HFFc6 (cell line): ENCODE measurements at places on chromosomes 5 and 9.

DNA sequence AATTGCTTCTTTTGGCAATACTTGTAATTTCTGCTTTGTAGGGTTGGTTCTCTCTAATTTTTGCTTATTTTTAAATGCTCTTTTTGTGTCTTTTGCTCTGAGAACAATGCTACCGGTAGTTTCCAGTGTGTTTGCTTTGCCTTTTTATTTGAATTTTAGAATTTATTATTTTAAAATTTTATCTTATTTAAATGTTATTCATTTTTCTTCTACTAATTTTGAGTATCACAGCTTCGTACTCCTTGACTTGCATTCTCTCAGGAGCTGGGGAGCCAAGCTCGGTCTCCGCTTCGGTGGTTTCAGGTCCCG lies 45.9 kb downstream of the ANXA2R start:
- DNase-seq: no peak

DNA sequence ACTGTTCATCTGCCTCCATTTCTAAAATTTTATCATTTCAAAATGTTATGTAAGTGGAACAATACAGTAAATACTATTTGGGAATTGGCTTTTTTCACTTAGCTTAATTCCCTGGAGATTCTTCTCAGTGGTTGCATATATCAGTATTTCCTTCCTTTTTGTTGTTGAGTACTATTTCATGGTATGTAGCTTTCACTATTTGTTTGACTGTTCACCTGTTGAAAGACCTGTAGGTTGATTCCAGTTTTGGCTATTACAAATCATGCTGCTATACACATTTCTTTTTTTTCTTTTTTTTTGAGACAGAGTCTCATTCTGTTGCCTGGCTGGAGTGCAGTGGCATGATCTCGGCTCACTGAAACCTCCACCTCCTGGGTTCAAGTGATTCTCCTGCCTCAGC lies 33.0 kb upstream of the PWWP2A start:
- no peak for DNase-seq

- no peak for DNase-seq
Measured at GRCh38 chr5:1553539-1554409, 30.0 kb upstream of the LPCAT1 start.

- DNase-seq: no peak
Measured at GRCh38 chr5:132953710-132954109, 9.7 kb downstream of the AFF4 start.

DNA sequence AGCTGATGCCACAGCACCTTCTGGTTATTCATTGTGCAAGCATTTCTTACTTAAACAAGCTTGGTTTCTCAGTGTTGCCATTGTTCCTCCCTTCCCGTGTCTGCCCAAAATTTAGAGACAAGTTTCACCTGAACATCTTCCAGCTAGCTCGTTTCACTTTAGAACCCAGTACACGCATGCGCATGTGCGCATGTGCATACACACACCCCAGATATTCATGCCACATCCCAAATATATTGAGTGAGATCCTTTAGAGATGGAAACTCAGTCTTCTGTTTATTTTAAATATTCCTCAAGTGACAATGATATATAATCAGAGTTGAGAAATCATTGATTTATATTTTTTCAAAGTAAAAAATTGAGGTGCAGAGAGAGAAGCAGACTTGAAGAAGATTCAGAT lies 147.6 kb downstream of the PLK2 start:
- DNase-seq: no peak

GRCh38 chr9:92058723-92059444 lies 56.3 kb downstream of the SPTLC1 start:
- no peak for DNase-seq

DNA sequence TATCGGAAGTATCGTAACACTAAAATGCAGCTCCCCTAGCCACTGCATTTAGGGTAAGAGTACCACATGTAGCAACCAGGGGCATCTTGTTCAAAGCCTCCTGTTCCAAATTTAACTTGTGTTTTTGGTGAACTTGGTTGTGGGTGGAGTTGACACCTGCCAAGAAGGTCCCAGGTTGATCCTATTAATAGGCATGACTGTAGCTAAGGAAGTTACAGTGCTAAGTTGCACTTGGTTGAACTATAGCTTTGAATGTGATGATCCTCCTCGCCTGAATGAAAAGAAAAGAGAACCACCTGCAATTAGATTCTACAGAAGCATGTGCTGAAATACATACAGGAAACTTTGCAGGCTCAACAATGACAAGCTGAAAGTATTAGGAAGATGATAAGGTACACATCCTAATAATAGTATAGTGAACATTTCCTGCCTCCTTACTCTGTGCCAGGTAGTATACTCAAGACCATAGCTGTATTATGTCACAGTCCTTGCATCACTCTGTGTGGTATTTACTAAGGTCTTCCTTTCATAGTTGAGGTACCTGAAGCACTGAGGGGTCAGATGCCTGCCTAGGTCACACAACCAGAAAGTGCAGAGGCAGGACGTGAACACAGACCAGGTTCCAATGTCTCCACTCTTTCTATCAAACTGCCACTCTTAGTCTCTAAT lies 64.5 kb upstream of the PIP5K1B start:
- no peak for DNase-seq

DNA sequence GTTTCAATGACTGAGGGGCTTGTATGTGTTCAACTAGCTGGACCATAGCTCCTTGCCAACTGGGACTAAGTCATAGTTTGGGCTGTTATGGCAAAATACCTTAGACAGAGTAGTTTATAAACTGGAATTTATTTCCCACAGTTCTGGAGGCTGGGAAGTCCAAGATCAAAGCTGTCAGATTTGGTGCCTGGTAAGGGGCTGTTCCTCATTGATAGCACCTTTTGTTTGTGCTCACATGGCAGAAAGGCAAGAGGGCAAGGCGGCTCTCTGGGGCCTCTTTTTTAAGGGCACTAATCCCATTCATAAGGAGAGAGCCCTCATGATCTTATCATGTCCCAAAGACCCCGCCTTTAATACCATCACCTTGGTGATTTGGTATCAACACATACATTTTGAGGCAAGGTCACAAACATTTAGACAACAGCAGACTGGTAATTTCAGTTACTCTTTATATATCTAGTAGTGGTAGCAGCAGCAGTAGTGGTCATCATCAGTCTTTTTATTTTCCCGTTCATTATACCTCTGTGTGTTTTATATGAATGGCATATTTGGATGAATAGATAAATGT lies 477.0 kb downstream of the CCDC171 start:
- no peak for DNase-seq

DNA sequence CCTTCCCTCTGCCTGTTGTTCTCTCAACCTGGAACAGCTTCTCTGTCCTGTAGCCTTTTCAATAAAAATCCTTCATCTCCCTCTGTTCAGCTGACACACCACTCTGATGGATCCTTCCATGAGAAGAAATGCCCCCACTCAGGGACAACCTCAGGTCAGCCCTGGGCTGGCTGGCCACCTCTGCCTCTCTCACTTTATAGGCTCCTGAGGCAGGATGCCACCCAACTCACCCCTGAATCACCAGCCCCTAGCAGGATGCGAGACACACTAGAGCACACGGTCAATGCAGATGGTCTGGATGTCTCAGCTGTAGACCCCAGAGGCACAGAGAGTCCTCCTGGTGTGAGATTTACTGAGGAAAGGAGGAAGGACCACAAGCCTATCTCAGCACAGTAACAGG lies 93.8 kb downstream of the GABBR2 start:
- no peak for DNase-seq

- peak; percentile 39 for DNase-seq
Measured at GRCh38 chr9:81529556-81530193, 159.7 kb downstream of the TLE1 start.

GRCh38 chr9:131273146-131273855 lies 3.0 kb downstream of the FAM78A start:
- no peak for DNase-seq

- DNase-seq: no peak
Measured at GRCh38 chr5:88474574-88474973, 205.9 kb upstream of the TMEM161B start.

GRCh38 chr9:91578911-91579310 lies 155.3 kb upstream of the NFIL3 start:
- DNase-seq: no peak

GRCh38 chr9:93288891-93289883 lies 105.2 kb downstream of the WNK2 start:
- DNase-seq: no peak

DNA sequence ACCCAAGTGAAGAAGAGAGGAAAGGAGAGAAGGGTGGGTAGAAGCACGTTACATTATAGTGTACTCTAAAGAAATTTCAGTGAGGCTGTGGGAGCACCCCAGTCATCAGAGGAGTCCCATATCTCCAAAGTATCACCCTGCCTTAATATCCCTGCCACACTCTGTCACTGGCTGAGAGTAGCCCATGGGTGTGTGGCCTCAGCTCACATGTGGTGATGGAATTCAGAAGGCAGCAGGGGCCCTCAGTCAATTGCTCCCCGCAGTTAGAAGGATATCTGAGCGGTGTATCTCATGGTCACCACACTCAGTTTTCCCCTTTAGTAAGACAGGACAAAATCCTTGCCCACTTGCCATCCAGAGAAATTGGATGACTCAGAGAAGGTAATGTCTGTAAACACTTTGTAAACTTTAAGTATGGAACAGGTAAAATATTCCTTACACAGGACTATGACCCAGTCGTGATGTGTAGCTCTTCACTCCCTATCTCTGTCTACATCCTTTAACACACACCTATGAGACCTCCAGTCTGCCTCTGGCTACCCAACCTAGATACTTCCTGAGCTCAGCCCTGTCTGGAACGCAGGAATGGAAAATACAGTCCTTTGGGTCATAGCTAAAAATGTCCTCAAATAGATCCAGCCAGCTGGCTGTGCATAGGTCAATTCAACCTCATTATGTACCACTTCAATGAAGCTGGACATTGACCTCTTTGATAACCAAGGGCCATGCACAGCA lies 24.3 kb upstream of the PLIN2 start:
- DNase-seq: no peak

DNA sequence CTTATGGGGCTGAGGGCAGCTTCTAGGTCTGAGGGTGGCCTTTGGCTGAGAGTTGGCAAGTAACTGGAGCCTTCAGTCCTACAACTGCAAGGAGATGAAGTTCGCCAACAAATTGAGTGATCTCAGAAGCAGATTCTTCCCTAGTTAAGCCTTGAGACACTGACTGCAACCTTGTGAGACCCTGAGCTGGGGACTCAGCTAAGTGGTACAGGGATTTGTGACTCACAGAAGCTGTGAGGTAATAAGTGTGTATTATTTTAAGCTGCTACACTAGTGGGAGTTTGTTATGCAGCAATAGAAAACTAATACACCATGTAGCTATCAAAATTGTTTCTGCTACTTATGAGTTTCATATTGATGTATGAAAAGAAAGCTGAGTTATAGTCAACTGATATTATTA lies 279.2 kb downstream of the PIK3R1 start:
- no peak for DNase-seq

DNA sequence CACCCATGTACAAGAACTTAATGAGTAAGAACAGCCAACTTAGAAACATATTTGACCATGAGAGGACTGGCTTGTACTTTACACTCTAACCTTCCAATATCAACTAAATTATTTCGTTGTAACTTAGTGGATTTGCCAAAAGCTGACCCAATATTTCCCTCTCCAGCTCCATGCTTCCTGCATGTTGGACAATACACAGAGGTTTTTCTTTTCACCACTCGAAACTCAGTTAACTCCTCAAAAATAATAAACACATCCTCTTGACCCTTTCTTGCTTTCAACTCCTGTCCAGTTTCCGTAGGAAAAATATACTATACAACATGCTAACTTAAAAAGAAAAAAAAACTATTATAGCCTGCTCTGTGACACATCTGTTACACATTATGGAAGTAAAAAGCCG lies 188.9 kb downstream of the MPDZ start:
- no peak for DNase-seq

- no peak for DNase-seq
Measured at GRCh38 chr9:135415586-135415985, 64.0 kb upstream of the PPP1R26 start.

- no peak for DNase-seq
Measured at GRCh38 chr9:87667164-87667738, 58.7 kb upstream of the CTSL start.

DNA sequence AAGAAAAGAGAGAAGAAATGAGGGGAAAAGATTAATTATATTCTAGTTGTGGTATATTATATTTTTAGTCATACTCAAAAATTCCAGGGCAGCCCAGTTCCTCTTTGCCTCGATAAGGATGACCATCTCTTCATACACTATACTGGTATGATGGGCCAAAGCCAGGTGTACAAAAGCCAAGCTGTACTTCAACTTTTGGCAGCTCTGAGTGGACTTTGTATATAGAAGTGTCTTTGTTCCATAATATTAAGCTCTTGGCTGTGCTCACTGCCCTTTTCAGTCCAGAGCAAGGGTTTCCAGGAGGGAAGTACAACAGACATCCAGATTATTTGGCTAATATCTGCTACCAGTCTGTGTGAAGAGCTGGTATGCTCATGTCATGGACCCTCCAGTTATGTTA lies 934.3 kb upstream of the CDH10 start:
- DNase-seq: no peak

DNA sequence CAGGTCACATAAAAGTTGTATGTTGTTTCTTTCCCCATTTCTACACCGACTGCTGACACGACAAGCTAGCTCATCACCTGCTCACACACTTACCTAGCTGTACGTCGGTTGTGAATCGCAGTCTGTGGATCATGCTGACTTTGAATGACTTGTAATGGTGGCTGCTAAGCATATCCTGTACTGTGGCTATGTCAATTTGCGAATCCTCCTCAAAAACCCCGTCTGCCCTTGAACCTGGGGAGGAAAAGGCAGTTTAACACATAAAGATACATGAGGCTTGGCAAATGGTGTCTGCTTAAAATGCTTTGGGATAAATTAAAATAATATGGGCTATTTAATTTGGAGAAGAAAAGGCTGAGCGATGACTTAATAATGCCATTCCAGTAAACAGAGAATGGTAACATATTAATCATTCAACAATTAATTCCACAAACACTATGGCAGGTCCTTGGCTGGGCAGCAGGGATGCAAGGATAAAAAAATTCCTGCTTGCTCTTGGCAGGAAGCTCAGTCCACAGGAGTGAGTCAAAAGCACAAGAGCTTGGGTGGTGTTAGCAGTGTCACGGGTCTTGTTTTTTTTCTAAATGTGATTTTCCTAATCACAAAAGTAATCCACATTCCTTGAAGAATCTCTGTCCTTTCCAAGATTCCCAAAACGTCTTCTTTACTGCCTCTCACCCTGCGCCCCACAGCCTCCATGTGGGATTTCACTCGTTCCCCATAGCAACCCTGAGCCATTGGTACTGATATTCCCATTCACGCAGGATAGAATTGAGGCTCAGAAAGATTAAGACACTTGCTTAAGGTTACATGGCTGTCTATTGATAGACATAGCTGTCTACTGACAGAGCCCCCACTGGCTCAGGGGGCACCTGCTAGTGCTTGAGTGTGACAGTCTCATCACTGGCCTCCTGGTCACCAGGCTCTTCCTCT lies 222.4 kb downstream of the MAPKAP1 start:
- DNase-seq: peak; percentile 74

GRCh38 chr5:168317521-168318147 lies 26.2 kb downstream of the WWC1 start:
- DNase-seq: peak; percentile 84

DNA sequence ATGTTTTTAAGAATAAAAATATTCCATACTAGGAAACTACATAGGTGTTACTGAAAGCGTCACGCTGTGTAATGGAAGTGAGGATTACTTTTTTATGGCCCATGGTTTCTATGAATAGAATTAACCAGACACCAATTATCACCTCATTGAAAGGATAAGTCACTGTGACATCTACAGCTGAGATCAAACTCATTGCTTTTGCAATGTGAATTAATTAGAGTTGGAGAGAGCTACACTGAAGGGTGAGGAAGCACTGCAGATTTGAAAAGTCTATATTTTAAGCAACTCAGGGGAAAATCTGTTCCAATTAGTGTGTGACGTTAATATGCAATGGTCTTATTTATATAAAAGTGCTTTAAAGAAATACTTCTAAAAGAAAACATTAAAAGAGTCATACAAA lies 1300.1 kb upstream of the DMAC1 start:
- no peak for DNase-seq

GRCh38 chr9:91043811-91044175 lies 242.2 kb downstream of the SYK start:
- no peak for DNase-seq
